ENCODE measurements at places on chromosomes 5 and 9. TPM values are rescaled to one million over a fixed set of nuclear protein-coding genes. Genes with fewer than 3 reads are reported as not detected.

Gene LVRN
- total RNA-seq, result 1.6 TPM

Gene PCDHB14
- 12.6 TPM for total RNA-seq

Gene POC5
- total RNA-seq, result 13.0 TPM

Gene FGF1
- 2.9 TPM for total RNA-seq

Gene LCN9
- not detected for total RNA-seq

Gene COL27A1
- 0.41 TPM for total RNA-seq

Gene OR1L4
- not detected for total RNA-seq

Gene ARL14EPL
- total RNA-seq, result not detected

Gene GLIPR2
- total RNA-seq, result 8.6 TPM

Gene CWC27
- total RNA-seq, result 28.1 TPM

Gene SPATA31D4
- total RNA-seq, result not detected

Gene SCGB3A1
- total RNA-seq, result not detected

Gene FAM169A
- 75.4 TPM for total RNA-seq

Gene WNK2
- total RNA-seq, result 12.6 TPM

Gene SLC6A3
- total RNA-seq, result not detected

Gene ANKRD34B
- total RNA-seq, result 0.41 TPM

Gene GPR150
- total RNA-seq, result not detected

Gene CKS2
- 25.7 TPM for total RNA-seq

Gene TAS2R1
- total RNA-seq, result not detected

Gene FAM78A
- 0.82 TPM for total RNA-seq

Gene LHX3
- not detected for total RNA-seq

Gene PCDHGA7
- total RNA-seq, result 4.9 TPM

Gene CAVIN4
- 14.7 TPM for total RNA-seq

Gene MCIDAS
- not detected for total RNA-seq

Gene CATSPER3
- total RNA-seq, result 0.82 TPM

Gene BBLN
- 55.4 TPM for total RNA-seq
